ENCODE measurements at places on chromosomes 2 and 18. TPM values are rescaled to one million over a fixed set of nuclear protein-coding genes. Genes with fewer than 3 reads are reported as not detected.

DYNC2LI1 gene
- 37.4 TPM for total RNA-seq

RBM44 gene
- total RNA-seq = 0.43 TPM

PPP1R1C gene
- total RNA-seq = not detected

TGFA gene
- 0.09 TPM for total RNA-seq

FSHR gene
- 1.6 TPM for total RNA-seq

DHX57 gene
- 9.5 TPM for total RNA-seq

AKAIN1 gene
- total RNA-seq = 1.3 TPM

DSG2 gene
- total RNA-seq = 7.1 TPM

EPAS1 gene
- total RNA-seq = 3.8 TPM

IAH1 gene
- 32.4 TPM for total RNA-seq

PER2 gene
- 5.9 TPM for total RNA-seq

MAPK4 gene
- 12.4 TPM for total RNA-seq

RUFY4 gene
- 0.50 TPM for total RNA-seq

ALLC gene
- total RNA-seq = 1.1 TPM

MARCO gene
- not detected for total RNA-seq

CDH19 gene
- not detected for total RNA-seq
